T-cell (primary cell): ENCODE measurements at places on chromosomes 11 and 22.

- no peak for DNase-seq
These were observed 36.9 kb downstream of the LINC01488 start for GRCh38 chr11:69518081-69518950.

DNA sequence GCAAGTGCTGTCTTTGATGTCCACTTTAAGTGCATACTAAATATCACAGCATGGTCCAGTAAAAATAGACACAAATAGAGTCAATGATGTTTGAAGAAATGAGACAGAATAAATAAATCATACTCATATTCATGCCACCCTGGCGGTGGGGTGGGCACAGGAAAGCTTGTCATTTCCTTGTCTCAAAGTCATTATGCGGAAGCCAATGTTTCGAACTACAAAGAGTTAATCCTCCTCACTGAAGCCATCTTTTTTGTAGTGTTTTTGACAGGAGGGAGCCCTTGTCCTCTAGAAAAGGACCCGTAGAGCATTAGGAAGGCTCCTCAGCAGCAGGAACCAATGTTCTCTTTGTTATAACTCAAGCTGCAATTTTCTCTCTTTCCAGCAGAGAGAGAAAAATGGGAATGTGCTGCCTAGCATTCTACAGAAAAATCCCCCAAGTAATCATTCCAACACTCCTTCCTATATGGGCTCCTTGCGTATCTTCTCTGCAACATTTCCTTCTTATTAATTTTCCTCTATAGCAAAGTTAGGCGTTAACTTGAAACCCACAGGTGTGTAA, 30.6 kb downstream of the SC5D start:
- no peak for DNase-seq

GRCh38 chr22:24796860-24797259, 9.2 kb upstream of the SGSM1 start:
- DNase-seq = no peak

DNA sequence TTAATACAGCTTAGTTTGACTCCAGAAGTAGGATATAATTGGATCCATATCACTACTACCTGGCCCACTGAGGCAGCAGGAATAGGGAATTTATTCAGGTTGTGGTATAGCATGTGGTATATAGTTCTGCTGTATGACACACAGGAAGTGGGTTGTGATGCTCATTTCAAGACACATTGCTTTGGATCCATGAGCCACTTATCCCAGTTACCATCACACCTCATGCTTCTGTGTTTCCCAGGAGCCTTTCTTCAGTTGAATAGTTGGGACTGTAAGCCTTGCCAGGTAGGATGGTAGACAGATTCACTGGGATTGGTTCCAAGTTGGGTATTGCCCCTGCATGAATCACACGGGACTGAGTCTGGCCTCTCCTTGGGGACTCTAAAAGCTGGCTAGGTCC, 9.9 kb upstream of the SLC37A2 start:
- DNase-seq = no peak

DNA sequence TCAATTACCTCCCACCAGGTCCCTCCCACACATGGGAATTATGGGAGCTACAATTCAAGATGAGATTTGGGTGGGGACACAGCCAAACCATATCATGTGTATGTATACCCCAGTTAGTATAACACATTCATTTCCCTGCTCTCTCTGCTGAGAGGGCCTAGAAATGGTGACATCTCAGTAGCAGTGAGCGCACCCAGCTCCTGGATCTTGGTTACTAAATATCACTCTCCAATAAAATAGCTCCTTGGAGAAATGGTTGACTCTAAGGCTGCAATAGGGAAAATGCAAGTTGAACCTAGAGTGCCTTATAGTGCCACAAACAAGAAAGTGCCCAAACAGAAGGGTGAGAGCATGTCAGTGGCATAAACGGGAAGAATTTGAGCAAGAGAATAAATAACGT, 59.6 kb downstream of the ARHGEF12 start:
- DNase-seq = no peak
